ENCODE measurements at places on chromosomes 3 and 15. TPM values are rescaled to one million over a fixed set of nuclear protein-coding genes. Genes with fewer than 3 reads are reported as not detected.

DNA sequence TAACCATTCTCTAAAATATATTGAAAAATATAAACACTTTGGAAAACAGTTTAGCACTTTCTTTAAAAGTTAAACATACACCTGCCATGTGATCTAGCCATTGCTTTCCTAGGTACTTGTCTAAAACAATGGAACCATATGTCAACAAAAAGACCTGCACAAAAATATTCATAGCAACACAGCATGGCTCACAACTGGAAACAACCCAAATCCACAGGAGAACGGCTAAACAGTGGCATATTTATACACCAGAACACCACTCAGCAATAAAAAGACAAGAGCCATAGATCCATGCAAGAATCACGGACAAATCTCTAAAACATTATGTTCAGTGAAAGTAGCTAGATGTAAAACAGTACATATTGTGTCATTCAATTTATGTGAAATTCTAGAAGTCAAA is 221.3 kb upstream of the UBE2E2 start:
- no peaks in the 10 kb centered on the region for H3K4me1 ChIP-seq
- H3K36me3 ChIP-seq, result no peaks in the 10 kb centered on the region
- no peak overlapping the region for H3K4me3 ChIP-seq
- no peak overlapping the region for H3K27ac ChIP-seq
- H3K27me3 ChIP-seq, result no peaks in the 10 kb centered on the region
- no peak for DNase-seq

- no peaks in the 10 kb centered on the region for H3K27me3 ChIP-seq
- H3K36me3 ChIP-seq, result no peaks in the 10 kb centered on the region
- no peaks in the 10 kb centered on the region for H3K4me1 ChIP-seq
- H3K27ac ChIP-seq, result no peak overlapping the region
- no peak for DNase-seq
These were observed 30.1 kb downstream of the BTD start for GRCh38 chr3:15631426-15632211.

DNA sequence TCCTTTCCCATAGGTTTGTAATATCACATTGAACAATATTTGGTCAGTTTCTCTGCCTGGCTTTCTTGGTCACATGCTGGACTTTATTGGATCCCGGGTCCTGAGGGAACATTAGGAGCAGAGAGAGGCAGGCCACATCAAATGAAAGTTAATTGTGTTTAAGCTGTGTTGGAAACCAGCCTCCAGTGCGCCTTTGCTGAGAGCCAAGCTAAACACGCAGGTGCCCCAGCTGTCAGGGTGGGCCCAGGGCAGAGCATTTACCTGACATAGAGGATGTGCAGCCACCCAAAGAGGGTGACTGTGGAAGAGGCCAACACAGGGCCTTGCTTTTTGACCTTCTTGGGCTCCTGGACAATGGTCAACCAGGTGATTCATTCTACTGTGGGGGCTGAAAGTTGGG is 149.3 kb downstream of the EBLN2 start:
- no peaks in the 10 kb centered on the region for H3K27me3 ChIP-seq
- no peak overlapping the region for H3K4me3 ChIP-seq
- H3K27ac ChIP-seq, result no peak overlapping the region

The BCL6 gene
- polyA plus RNA-seq, result 56.2 TPM

GRCh38 chr15:83605111-83605945 is 48.6 kb upstream of the ADAMTSL3 start:
- DNase-seq, result no peak
- no peaks in the 10 kb centered on the region for H3K36me3 ChIP-seq
- H3K4me3 ChIP-seq, result no peak overlapping the region
- no peaks in the 10 kb centered on the region for H3K27me3 ChIP-seq
- H3K4me1 ChIP-seq, result no peaks in the 10 kb centered on the region

GRCh38 chr3:30193625-30194044 is 412.8 kb upstream of the TGFBR2 start:
- H3K36me3 ChIP-seq, result no peaks in the 10 kb centered on the region
- no peak overlapping the region for H3K4me3 ChIP-seq
- H3K27ac ChIP-seq, result no peak overlapping the region
- no peaks in the 10 kb centered on the region for H3K27me3 ChIP-seq
- DNase-seq, result no peak
